Daoy (cell line): ENCODE measurements at places on chromosomes 2 and 18. TPM values are rescaled to one million over a fixed set of nuclear protein-coding genes. Genes with fewer than 3 reads are reported as not detected.

COBLL1 gene
- total RNA-seq = 4.6 and 6.7 TPM in 2 replicates

SPIRE1 gene
- total RNA-seq = 16.6 and 20.2 TPM in 2 replicates

MIB1 gene
- total RNA-seq = 28.4 and 32.8 TPM in 2 replicates

TSGA10 gene
- 8.2 TPM in 2 replicates for total RNA-seq

VWC2L gene
- not detected in 2 replicates for total RNA-seq

RAB17 gene
- total RNA-seq = 0.40 and 2.3 TPM in 2 replicates

LYG2 gene
- not detected in 2 replicates for total RNA-seq

GNLY gene
- not detected in 2 replicates for total RNA-seq

IL1B gene
- 12.4 and 13.5 TPM in 2 replicates for total RNA-seq

ZC3H8 gene
- 7.3 and 10.2 TPM in 2 replicates for total RNA-seq

NEU4 gene
- total RNA-seq = not detected in 2 replicates

PIK3C3 gene
- total RNA-seq = 34.9 and 37.5 TPM in 2 replicates

DUSP2 gene
- total RNA-seq = 21.1 and 24.4 TPM in 2 replicates

CPO gene
- total RNA-seq = not detected in 2 replicates

MEP1B gene
- not detected in 2 replicates for total RNA-seq

EIF2B4 gene
- 40.3 and 49.1 TPM in 2 replicates for total RNA-seq

EFR3B gene
- total RNA-seq = 2.0 and 4.3 TPM in 2 replicates
